ENCODE measurements at places on chromosomes 12 and 14.

GRCh38 chr12:19245666-19246065 is 116.1 kb downstream of the PLEKHA5 start:
- no peak for DNase-seq

GRCh38 chr12:89047856-89048418 is 304.4 kb downstream of the DUSP6 start:
- DNase-seq: no peak

- DNase-seq: no peak
These were observed 353.2 kb downstream of the ZFP36L1 start for GRCh38 chr14:68439676-68440075.

GRCh38 chr12:8145754-8146441 is 10.9 kb upstream of the ZNF705A start:
- no peak for DNase-seq

DNA sequence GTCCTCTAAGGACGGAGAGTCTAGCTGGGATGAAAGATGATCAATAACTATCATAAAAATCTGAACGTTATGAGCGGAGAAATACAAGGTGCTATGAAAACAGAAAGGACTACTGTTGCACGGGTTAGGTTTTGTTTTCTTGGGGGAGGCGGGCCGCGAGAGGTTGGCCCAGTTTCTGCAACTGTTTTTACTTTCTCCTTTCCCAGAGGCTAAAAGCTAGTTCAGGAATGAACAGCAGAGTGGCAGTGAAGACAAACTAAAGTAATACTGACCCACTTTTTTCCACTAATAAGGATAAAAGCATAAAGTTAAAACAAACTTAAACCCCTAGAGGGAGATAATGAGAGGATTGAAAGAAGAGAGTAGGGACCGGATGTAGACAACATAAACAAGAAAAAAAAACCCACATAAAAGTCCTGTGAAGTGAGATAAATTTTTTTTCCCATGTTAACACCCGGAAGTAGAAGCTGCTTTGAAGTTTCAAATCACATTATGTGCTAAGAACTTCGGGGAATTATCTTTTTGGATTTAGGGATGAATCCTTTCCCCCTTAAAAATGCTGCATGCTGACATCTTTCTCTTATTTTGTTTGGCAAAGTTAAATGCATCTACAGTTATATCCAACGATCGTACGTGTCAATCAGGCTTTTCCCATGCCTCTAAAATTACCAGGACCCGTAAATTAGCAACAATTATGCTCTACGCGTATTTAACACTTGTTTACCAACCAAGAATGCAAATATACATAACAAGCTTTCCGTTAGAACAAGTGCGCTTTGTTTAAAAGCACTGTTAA is 1.0 kb upstream of the CDK17 start:
- peak; percentile 62 for DNase-seq

DNA sequence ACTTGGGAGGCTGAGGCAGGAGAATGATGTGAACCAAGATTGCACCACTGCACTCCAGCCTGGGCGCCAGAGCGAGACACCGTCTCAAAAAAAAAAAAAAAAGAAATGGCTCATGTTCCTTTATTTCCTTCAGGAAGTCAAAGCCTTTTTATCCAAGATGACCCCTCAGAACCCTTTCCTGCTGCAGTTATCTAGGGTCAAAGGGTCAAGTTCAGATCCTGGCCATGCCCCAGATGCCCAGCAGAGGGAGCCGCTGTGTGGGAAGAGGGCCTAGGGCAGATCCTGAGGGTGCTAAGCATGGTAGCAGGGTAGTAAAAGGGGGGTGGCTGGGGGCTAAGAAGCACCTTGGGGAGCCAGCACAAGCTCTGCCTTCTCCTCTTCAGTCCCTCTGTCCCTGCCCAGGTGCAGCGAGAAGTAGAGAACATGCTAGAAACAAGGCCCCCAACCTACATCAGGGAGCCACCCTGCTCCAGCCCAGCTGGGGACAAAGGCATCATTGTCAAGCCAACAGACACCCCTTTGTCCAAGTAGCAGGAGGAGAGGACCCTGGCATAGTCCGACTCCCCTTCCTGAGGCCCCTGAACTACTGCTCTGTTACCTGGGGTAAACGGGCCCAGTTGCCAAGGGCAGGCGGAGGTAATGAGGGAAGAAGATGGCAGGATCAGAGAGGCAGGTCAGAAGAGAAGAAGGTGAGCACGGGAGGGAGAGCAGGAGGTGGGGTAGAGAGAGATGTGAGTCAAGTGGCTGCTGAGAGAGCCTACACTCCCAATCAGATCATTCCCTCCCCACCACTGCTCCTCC is 6.5 kb downstream of the NFE2 start:
- DNase-seq: peak; percentile 78

GRCh38 chr12:32252199-32253073 is 145.8 kb downstream of the BICD1 start:
- DNase-seq: no peak

- no peak for DNase-seq
These were observed 227.7 kb downstream of the BCAT1 start for GRCh38 chr12:24721191-24721590.
